ENCODE measurements at places on chromosomes 5 and 9. TPM values are rescaled to one million over a fixed set of nuclear protein-coding genes. Genes with fewer than 3 reads are reported as not detected.

DNA sequence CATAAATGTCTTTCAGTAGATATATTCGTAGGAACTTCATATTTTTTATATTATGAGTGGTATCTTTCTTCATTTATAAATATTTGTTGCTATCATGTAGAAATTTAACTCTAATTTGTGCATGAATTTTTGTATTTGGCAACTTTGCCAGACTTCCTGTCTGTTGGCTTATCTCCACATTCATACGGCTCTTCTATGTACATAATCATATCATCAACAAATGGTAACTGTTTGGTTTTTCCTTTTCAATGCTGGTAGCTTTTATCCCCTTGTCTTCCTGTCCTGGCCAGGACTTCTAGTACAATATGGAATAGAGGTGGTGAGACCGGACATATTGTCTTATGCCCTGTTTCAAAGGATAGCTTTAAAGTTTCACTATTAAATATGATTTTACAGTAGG, 132.3 kb upstream of the COL5A1 start:
- peak; percentile 55 for DNase-seq

DNA sequence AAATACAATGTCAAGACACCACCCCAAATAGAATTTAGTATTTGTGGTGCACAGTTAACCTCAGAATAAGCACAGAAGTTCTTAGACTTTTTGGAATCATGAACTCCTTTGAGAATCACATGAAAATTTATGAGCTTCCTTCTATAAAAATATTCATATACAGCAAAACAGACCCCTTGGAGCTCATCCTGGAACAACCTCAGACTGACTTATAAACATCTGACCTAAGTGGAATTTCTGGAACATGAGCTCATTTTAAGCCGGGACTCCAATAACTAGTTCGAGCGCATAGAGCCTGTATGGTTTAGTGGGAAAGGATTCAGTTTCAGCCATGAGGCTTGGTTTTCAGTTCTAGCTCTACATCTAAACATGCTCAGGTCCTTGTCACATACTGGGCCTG, 192.3 kb downstream of the DEPDC1B start:
- no peak for DNase-seq

GRCh38 chr5:140926443-140927227, 536 bp downstream of the PCDHAC1 start:
- peak; percentile 21 for DNase-seq

DNA sequence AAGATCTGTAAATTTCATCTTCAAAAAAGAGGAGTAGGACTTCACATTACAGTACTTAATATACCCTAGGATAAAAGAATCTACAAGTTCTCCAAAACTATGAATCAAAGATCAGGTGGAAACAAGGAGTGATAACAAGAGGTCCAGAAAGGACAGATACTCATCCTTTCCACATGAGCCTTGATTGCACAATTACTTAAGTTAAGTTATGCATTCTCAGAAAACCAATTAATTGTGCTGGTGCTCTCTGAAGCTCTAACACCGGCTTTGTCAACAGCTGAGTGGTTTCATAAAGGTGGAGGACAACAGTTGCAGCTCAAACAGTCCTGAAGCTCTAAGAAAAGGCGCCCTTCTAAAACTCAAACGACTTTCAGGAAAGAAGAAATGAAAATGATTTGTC, 251.9 kb downstream of the BNC2 start:
- DNase-seq = no peak

The RNF180 gene
- 2.9 TPM for total RNA-seq

DNA sequence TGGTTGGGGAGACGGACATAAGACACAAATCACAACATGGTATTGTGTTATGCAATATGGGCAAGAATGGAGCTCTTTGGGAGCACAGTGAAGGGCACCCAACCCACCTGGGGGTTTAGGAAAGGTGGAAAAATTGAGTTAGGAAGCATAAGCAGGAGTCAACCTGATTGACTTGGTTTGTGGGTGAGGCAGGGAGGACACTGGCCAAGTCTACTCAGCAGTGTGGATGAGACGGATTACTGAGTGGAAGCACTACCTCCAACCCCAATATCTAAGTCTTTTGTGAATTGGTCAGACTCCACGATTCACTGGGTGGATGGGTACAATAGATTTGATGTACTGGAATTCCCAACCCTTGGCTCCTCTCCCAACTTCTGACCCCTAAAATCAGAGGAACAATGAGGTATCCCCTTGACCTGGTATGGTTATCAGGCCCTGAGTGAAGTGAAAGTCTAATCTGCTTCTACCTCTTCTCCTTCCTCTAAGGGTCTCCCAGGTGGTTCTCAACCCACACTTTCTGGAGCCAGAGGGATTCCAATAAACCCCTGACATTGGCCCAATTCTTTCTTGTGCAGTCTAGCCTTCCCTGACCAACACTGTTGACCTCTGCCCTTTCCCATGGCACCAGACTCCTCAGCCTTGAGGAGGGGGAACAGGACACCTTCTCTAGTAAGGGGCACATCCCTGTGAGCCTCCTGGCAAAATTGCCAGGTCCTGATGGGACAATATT, 5.2 kb downstream of the EGR1 start:
- no peak for DNase-seq

The ADAMTS19 gene
- not detected for total RNA-seq

DNA sequence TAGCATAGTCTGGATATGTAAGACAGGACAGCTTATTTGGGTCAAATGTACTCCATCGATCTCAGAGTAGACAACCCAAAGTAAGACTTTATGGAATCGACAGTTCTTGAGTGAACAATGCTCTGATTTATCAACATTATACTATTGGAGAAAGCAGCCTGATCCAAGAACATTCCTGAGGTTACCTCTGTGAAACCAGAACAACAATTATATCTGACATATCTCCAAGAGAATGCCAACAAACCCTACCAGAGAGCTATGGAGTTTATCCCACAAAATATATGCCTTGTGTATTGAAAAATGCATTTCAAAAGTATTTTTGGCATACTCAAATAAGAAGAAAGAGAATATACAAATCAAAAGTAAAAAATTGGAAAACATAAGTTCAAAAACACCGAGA, 1985.9 kb downstream of the EFNA5 start:
- no peak for DNase-seq

DNA sequence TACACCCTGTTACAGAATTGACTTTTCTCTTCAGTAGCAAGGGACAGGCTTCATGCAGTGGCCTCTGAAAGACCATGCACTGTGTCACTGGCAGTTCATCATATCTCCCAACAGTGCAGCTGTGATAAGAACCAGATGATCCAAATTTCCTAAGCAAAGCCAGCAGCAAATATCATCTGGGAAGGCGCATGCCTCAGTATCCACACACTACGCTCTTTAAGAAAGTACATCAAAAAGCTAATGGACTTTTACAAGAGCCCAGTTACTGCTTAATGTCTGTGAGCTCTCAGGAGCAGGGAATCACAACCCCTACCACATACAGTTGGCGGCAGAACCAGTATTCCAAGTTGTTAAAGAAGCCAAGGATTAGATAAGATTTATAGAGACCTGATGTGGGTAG, 25.1 kb downstream of the ADAMTSL1 start:
- no peak for DNase-seq

- DNase-seq = no peak
Observed at GRCh38 chr5:2432076-2432920, 319.2 kb downstream of the IRX2 start.

GRCh38 chr5:1494780-1495524, 28.8 kb downstream of the LPCAT1 start:
- DNase-seq = no peak

DNA sequence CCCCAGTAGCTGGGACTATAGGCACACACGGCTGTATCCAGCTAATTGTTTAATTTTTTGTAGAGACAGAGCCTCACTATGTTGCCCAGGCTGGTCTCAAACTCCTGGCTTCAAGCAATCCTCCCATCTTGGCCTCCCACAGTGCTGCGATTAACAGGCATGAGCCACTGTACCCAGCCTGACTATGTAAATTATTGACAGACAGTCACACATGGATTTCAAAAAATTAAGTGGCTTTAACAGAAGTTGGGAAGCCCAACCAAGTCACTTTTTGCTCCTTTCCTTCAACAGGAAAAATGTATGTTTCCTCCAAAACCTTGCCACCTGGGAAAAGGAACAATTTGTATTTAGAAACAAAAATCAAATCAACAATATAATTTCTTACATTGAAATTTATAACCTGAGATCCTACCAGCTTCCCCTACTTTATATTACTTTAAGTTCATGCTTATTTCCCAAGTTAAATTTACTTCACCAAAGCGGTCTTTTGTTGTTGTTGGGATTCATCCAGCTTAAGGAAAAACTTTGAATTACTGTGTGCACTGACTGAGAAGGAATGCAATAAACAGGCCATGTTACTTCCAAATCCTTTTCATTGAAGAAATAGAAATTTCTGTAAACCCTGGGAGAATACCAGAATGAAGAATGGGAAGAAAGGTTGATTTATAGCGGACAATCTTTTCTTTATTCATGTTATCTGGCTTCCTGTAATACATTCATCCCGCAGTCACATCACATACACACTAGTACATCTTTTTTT, 8.6 kb downstream of the PCA3 start:
- no peak for DNase-seq

DNA sequence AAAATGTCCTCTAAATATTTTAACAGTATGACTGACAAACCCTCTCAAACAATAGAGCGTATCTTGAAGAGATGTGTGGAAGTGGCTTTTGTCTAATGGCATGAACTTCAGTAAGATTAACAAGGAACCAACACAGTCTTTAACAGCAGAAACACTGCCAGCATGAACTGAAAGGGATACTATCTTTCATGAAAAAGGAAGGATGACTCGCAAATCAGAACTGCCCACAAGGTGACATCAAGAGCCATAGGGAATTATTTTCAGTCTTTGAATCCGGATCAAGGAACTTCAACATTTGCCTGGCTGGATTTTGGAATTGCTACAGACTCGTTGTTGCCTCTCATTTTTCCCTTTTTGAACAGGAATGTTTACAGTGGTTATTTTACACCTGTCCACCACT, 5.1 kb upstream of the HEXB start:
- DNase-seq = no peak

The HTR1A gene
- not detected for total RNA-seq

- DNase-seq = peak; percentile 48
Observed at GRCh38 chr9:136409557-136410455, 608 bp downstream of the ENTR1 start.

DNA sequence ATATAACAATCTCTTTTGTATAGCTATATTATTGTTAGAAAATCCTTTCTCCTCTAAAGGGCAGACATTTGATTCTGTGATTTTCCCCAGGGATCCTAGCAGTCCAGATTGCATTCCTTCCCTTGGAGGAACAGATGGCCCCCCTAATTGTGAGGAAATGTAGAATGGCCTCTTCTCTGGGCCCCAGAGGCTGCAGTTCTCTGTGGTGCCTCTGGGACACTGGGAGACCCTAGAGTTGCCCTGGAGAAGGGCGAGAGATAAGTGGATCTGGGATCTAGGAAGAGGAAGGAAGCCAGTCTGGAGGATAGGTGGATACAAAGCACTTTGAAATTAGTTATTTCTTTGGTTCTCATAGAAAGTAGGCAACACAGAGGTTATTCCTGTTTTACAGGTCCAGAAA, 1.9 kb upstream of the HINT2 start:
- no peak for DNase-seq

The DBH gene
- total RNA-seq = not detected

DNA sequence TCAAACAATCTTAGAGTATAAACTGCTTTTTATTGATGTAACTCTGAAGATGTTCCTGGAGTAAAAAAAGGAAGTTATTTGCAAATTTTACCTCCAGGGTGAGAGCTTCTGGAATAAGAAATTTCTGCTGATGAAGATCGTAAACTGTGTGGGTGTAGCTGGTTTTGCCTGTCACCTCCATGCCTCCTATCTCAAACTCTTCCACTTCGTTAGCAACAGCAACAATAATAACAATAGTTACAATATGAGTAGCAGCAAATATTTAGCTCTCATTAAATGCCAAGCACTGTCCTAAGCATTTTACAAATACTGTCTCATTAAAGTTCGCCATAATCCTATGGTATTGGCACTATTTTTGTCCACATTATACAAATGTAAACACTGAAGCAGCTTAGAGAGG, 57.9 kb downstream of the GCNT1 start:
- DNase-seq = no peak

GRCh38 chr5:155926031-155926430, 400.9 kb upstream of the SGCD start:
- no peak for DNase-seq

The SLC36A1 gene
- total RNA-seq = 1.9 TPM

GRCh38 chr5:154406231-154406630, 39.6 kb upstream of the SAP30L start:
- no peak for DNase-seq

DNA sequence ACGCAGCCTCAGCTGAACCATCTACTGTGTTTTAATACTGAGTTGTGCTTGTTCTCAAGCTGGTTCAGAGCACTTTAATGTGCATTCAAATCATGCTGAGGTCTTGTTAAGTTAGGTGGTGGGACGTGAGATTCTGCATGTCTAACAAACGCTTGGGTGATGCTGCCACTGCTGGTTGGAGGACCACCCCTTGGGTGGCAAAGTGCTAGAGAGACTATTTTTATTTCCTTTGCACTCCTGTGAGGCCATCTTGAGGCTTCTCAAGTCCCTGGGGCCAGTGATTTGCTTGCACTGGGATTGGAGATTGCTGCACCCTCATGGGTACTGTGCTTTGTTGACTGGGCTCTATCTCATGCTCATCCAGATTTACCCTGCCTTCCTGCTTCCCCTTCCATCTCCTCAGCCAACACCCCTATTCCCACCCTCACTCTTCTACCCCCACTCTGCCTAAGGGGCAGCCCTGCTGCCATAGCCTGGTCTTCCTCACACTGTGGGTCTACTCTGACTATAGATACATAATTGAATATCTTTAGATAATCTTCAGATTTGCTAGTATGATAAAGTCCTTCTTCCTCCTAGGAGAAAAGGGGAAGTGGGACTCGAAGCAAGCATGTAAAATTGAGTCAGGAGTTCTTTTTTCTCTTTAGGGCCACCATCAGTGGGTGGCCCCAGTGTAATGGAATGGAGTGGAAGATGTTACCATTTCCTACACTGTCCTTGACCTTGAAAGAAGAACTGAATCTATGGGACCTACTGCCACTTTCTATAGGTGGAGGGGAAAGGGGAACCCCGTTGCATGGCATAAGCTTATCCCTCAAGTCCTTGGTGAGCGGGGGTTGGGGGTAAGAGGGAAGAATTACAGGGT, 45.1 kb upstream of the SUB1 start:
- no peak for DNase-seq

DNA sequence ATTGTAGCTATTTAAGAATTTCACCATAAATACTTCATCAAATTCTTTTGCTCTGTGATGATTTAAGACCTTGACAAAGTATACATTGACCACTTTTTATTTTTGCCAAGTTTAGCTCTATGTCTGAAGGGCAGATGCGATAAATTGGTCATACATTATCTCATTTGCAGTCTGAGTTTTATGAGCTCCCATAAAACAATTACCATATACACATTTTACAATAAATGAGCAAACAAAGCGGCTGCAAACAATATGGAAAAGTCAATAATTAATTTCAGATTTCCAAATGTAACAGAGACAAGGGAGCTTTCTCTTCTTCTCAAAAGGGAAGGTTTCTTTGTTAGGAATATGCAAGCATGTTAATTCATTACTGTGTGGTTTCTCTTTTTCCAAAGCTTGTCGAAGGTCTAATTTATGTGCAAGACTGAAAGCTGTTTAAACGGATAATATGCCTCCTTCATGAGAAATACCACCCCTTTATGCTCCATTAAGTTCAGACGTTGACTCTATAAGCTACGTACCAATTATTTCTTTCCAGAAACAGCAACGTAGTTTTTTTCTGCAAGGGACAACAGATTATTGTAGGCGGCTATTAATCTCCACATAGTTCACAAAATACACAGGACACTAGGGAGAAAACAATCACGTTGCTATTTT, 7.0 kb upstream of the IZUMO3 start:
- no peak for DNase-seq

The SMIM15 gene
- total RNA-seq = 33.6 TPM

- no peak for DNase-seq
Observed at GRCh38 chr5:137439645-137440044, 59.5 kb downstream of the SPOCK1 start.

Measured in dermis microvascular lymphatic vessel endothelial cell (primary cell).